ELR (cell line): ENCODE measurements at places on chromosomes 2 and 18.

DNA sequence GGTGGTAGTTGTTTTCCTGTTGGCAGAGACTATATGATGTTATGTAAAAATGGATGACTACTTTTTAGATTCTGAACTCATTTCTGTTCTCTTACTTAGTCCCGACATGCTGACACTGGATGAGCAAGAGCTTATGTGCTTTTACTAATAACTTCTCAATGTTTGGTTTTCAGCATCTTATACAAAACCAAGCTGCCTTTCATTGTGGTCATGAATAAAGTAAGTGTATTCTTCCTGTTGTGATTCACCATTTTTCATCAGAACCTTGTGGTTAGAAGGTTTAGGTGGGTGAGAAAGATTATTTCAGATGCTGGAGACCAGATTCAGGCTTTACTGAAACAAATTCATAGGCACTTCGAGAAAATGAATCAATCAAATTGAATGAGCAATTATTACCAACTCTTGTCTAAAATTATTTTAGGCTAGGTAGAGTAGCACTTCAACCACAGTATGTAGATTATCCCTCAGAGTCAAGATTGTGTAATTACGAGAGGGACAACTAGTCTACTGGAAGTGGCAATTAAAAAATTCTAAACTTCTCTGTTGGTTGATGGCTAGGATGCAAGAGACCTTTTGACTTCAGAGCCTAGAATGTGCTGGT is 9.3 kb downstream of the GPN1 start:
- DNase-seq = peak; percentile 97

- DNase-seq = peak; percentile 98
These were observed 46.4 kb upstream of the BZW1 start for GRCh38 chr2:200765139-200765951.

DNA sequence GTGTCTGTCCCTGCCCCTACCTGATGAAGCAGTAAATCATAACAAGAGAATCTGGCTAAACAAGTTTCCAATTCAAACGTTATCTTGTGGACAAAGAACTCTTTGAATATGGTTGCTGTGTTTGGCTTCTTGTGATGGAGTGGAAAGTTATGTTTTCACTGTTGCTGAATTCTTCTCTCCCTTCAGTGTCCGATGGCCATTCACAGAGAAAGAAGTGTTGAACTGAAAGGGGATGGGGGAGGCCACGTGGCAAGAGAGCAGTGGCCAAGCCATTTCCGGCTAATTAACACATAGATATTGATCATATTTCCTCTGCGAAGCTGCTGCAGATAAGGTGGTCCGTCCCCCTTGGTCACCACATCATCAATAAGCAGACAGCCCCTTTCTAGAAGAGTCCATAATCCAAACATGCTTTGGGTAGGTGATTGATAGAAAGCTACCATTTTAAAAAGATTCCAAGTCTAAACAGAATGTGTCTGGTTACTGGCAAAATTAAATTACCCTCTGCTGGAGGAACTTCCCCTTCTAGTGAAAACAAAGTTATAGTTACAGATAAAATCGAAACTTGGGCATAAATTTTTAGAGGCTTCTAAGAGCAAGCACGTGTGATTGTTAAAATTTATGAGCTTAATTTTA is 36.9 kb upstream of the FZD7 start:
- DNase-seq = no peak

GRCh38 chr2:11346023-11346482 is 1.6 kb upstream of the ROCK2 start:
- DNase-seq = peak; percentile 10

DNA sequence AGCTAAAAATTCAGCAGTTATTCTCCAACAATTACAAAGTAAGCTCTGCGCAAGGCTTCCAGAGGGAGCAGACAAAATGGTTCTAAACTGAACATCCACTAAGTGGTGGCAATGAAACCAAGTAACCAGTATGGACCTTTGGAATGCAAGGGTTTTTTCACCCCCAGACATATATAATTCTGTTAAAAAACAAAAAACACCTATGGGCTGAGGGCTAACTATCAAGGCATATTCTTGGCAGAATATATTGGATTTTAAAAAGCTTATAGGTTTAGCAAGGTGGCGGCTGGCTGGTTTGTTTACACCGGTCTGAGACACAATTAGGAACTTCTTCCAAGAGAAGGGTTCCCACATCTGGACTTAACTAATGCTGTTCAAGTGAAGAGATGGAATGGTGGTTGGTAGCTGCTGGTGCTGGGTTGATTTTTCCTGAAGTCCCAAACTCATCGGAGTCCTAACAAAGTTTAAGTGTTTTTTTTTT is 2.8 kb downstream of the ZFP36L2 start:
- DNase-seq = peak; percentile 59

GRCh38 chr18:3554091-3554601 is 104.2 kb downstream of the TGIF1 start:
- DNase-seq = peak; percentile 4

DNA sequence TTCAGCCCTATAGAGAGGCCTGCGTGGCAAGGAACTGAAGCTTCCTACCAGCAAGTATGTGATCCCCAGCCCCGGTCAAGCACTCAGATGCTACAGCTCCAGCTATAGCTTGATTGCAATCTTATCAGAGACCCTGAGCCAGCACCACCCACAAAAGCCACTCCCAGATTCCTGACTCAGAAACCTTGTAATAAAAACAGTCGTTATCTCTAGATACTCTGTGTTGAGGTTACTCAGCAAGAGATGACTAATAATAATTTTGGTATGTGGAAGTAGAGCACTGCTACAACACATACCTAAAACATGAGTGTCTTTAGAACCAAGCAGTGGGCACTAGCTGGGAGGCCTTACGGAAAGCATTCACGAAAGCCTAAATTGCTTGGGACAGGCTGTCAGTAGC is 216.9 kb downstream of the UXS1 start:
- DNase-seq = peak; percentile 93

- no peak for DNase-seq
These were observed 107.8 kb downstream of the MBD2 start for GRCh38 chr18:54116541-54117257.

GRCh38 chr18:38368886-38369285 is 803.3 kb upstream of the CELF4 start:
- DNase-seq = no peak

- peak; percentile 50 for DNase-seq
These were observed 34.0 kb upstream of the STRN start for GRCh38 chr2:37000318-37000717.

DNA sequence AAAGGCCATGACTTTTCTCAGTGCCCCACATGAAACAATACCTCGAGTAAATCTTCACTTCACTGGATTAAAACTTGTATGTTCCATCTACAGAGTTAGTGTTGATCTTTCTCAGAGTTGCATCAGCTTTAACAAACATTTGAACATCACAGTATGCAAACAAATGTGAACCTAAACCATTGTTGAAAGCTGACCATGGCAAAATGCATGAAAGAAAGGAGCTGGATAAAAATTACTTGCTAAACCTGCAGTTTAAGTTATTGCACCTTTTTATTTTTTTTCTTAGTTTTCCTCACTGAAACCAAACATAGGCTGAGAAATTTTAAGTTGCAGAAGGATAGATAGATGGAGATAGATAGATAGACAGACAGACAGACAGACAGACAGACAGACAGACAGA is 107.2 kb upstream of the UGP2 start:
- no peak for DNase-seq

- no peak for DNase-seq
These were observed 240.7 kb downstream of the MEIS1 start for GRCh38 chr2:66675591-66675990.

GRCh38 chr18:59547581-59548182 is 149.5 kb downstream of the CCBE1 start:
- DNase-seq = peak; percentile 78

DNA sequence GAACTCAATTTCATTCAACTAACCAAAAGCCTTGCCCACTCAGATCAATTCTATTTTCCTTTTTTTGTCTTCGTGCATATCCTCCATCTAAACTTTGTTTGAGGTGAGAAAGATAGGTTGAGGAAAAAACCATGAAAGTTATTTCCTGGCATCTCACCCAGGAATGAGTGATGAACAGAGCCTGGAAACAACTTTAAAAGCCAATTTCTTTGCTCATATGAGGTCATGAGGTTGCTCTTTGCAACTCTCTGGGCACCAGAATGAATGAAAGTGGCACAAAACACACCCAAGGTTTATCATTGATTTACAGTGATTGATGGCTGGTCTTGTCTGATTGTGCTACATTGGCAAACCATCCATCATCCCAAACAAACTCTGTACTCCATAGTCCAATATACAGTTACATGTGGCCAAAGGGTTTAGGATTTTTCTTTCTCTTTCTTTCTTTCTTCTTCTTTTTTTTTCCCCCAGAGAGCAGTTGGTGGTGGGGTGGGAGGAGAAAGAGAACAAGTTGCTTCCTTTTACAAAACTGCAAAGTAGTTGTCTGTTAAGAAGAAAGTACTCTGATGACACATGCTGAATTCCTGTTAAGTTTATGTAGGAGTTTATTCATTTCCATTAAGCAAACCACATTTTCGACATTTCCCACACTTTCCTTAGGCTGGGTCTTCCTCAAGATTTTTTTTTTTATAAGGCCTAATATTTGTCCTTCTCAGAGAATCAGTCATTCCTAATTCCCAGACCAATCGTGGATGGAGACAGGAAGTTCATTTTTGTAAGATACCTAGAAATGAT is 575.9 kb upstream of the ZEB2 start:
- peak; percentile 86 for DNase-seq

DNA sequence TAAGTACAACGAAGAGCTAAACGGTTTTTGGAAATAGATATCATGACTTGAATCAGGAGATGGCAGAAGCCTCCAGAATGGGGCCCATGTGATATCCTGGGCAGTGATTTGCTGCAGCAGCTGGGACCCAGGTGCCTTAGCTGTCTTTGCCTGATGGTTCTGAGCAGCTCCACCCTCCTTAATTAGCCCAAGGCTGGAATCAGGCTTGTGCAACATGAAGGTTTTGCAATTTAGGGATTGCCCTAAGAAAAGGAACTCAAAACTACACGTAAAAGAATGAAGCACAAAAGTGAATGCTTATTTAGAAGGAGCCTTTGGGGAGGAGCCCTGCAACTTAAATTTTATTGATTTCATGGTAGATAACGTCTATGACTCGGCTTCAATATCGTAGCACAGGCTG is 17.3 kb upstream of the CNDP2 start:
- no peak for DNase-seq

DNA sequence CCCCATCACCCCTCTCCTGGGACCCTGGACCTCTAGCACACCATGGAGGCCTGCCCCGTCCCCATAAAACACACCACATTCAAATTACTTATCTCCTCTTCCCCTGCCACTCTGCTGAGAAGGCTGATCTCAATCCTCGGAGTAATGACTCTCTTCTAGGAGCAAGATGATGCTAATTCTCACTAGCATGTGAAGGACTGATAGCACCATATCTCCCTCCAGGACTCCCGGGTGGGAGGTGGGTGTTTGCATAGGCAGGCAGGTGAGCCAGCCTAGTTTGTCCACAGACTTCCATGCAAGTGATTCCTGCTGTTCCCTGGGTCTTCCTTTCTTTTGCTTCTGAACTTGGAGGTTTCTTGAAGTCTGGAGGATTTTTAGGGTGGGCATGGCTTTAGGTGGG is 40.5 kb downstream of the HPCAL1 start:
- DNase-seq = no peak

GRCh38 chr2:241798081-241798630 is 10.8 kb upstream of the NEU4 start:
- no peak for DNase-seq

- DNase-seq = no peak
These were observed 125.5 kb upstream of the EPC2 start for GRCh38 chr2:148519013-148519412.

- peak; percentile 93 for DNase-seq
These were observed 1.4 kb upstream of the MALT1 start for GRCh38 chr18:58669731-58670378.

GRCh38 chr18:50166901-50167300 is 28.0 kb downstream of the MYO5B start:
- no peak for DNase-seq

DNA sequence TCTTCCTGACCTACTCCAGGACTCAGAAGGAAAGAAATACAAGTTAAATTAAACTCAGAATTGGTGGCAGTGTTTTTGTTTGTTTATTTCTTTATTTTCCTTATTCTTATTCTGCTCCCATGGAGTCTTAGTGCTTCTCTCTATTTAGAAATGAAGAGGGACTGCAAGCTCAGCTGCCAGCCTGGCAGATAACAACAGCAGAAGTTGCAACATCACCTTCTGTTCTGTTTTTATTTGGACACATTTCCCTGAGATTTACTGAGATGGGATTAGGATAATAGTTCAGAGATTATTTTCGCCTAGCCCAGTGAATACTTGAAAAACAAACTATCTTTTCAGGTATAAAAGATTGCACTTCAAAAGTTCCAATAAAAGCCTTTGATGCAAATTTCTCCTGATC is 70.4 kb upstream of the DTNA start:
- no peak for DNase-seq

GRCh38 chr2:164456619-164457018 is 164.7 kb downstream of the GRB14 start:
- DNase-seq = no peak

DNA sequence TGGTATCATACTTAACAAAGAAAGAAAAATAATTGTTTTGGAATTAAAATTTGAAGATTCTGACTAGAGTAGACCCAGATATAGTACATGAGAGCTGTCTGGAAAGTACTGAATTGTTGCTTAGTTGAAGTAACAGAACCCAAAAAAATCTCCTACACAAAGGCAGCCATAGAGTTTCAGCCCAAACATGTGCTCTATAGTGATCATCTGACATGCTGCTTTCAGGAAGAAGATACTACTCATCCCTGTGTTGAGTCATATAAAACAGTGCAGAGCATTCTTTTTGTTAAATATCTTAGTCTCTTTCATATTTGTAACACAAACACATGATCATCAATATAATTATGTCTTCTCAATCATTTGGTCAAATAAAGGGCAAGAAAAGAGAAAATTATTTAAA is 84.8 kb upstream of the PTPRM start:
- DNase-seq = peak; percentile 9

DNA sequence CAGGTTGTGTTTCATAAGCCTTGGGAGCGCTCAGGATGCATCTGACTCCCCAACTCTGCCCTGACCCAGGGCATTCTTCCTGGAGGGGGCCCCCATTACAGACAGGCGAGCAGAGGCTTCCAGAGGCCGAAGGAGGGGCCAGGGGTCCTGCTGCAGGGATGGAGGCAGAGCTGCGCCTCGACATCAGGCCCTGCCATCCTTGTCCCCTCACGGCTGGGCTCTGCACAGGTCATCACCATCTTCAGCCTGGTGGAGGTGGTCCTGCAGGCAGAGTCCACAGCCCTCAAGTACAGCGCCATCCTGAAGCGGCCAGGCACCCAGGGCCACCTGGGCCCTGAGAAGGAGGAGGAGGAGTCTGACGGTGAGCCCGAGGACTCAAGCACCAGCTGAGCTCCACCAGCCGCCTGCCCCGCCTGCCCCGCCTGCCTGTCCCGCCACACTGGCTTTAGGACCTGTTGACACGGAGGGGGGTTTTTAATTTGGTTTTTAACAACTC is 42.3 kb upstream of the ALPP start:
- no peak for DNase-seq

- DNase-seq = no peak
These were observed 197.3 kb downstream of the EIPR1 start for GRCh38 chr2:3180082-3180908.
